ENCODE measurements at places on chromosomes 1 and 21.

DNA sequence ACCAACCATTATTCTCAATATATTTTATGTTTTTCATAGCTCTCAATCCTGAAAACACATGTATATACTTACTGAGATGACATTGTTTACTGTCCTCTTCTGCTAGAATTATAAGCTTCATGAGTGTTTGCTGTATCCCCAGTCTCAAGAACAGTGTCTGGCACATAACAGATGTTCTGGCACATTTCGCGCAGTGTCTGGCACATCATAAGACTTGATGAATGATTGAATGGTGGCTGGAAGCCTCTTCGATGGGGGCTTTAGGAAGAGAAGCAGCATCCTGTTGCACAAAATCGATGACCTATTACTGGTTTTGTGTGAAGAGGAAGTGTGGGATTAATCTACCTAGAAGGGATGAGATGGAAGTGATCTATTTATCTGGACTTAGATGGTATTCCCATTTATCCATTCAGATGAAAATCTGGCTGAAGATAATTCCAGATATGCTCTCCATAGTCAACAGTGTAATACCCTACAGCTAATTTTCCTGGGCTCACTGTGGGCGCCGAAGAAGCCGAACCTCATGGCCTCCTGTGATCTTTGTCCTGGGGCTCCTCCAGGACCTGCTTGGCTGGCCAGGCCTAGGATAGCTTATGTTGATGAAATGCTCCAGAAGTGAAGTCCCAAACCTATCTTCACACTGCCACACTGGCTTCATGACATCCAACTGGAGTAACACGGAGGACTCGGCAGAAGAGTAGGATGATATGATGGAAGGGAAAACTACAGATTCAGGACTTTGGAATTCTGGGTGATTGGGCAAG, 26.5 kb downstream of the CD34 start:
- DNase-seq, result no peak

- no peak for DNase-seq
Measured at GRCh38 chr1:160950657-160951056, 4.0 kb downstream of the ITLN2 start.

GRCh38 chr1:224880593-224881307, 48.7 kb upstream of the DNAH14 start:
- DNase-seq, result no peak

- no peak for DNase-seq
Measured at GRCh38 chr21:25115021-25115420, 492.3 kb downstream of the MRPL39 start.

- DNase-seq, result no peak
Measured at GRCh38 chr1:173573596-173573995, 29.3 kb downstream of the SLC9C2 start.
